Daoy (cell line): ENCODE measurements at places on chromosomes 2 and 18.

GRCh38 chr18:26745288-26746181 lies 120.0 kb downstream of the AQP4 start:
- no peak for DNase-seq

- no peak for DNase-seq
Observed at GRCh38 chr18:44453505-44453904, 227.2 kb upstream of the SETBP1 start.

DNA sequence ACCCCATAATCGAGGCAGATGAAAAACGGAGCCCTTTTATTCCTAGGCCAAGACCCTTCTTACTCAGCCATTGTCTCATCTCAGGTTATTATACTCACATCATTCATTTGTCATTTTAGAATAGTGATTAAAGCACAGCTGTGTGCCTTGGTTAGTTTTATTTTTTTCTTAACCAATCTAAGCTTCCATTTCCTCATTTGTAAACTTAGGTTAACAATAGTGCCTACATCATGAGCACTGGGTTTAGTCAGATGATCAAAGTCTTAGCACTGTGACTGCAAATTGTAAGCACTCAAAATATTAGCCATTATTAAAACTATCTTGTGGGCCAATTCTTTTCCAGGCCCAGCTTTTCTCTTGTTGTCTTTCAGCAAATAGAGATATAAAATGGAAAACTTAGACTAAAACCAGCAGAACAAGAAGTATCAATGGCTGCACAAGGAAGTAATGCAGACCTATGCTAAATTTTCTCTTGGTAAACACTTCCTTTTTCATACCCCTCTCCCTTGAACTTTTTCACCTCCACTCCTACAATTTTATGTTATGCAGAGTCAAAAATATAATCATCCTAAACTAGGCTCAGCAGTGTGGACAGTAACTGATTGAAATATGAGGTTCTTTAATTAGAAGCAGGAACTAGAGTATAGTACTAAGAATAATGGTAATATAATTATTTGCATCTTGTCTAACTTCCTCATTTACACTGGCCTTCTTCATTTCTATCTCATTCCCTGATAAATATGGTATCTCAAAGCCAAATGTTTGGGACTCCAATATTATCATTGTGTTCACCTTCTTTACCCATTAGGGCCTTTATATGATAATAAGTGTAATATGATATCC lies 21.5 kb upstream of the GALNT3 start:
- DNase-seq = no peak

- peak; percentile 74 for DNase-seq
Observed at GRCh38 chr2:98385050-98385699, 38.9 kb downstream of the CNGA3 start.

DNA sequence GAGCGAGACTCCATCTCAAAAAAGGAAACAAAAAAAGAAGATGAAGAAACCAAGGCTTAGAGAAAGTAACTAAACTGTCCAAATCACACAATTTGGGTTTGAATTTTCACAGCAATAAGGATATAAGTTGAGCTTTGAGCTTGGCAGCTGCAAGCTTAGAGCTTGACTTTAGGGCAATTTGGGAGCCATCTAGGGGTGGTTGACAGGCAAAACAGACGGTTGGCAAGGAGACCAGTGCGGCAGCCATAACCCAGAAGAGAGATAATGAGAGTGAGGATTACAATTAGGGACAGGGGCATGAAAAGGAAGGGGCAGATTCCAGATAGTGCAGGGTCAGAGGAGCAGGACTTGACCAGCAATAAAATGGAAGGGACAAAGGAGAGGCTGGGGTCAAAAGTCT lies 382.2 kb upstream of the HNRNPA3 start:
- peak; percentile 10 for DNase-seq
